SHP77 treated with DMSO at 0.1 percent for 48 hours (cell line): ENCODE measurements at places on chromosomes 12 and 14.

DNA sequence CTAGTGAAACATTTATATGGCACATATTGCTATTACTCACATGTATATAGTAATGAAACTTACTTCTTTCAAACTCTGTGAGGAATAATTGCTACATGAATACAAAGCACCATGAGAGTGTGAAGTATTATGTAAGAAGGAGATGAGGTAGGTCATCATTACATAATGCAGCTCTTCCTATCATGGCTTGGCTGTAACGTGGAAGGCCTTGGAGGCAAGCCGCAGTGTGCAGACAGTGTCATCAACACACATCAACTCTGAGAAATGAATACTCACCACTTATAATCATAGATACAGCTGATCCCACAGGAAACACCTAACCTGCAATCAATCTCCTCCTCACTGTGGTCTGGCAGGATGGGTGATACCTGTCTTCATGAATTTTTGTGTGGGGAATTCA, 49.9 kb upstream of the CCDC91 start:
- DNase-seq = no peak

- peak; percentile 23 for DNase-seq
Observed at GRCh38 chr14:56585461-56586084, 6.0 kb downstream of the TMEM260 start.

DNA sequence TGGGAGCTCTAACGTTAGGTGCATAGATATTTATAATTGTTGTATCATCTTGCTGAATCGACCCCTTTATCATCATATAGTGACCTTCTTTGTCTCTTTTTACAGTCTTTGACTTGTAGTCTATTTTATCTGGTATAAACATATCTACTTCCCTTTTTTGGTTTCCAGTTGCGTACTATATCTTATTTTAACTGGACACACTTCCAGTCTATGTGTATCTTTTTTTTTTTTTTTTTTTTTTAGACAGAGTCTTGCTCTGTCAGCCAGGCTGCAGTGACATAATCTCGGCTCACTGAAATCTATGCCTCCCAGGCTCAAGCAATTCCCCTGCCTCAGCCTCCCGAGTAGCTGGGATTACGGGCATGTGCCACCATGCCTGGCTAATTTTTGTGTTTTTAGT, 41.9 kb upstream of the ZFP36L1 start:
- DNase-seq = no peak

DNA sequence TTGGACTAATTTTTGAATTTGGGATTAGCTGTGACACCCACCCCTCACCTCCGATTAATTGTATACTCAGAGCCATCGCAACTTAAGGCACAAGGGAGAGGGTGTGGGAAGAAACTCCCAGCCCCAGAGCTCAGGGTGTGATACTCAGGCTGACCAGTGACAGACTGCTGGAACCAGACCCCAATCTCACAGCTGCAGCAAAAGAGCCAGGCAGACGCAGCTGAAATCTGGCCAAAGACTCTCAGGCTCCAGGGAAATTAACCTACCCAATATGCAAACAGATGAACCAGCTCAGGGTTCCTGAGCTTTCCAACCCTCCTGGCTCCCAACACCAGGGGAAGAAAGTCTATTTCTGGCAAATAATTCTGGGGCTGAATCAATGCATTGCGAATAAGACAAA, 30.5 kb downstream of the ANAPC7 start:
- DNase-seq = no peak

DNA sequence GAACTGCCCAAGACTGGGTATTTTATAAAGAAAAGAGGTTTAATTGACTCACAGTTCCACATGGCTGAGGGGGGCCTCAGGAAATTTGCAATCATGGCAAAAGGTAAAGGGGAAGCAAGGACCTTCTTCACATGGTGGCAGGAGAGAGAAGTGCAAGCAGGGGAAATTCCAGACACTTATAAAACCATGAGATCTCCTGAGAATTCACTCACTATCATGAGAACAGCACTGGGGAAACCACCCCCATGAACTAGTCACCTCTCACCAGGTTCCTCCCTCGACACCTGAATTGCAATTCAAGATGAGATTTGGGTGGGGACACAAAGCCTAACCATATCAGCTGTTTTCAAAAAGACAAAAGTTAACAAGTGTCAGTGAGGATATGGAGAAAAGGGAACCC, 112.6 kb downstream of the FOXA1 start:
- no peak for DNase-seq

GRCh38 chr12:25925064-25925463, 33.4 kb upstream of the RASSF8 start:
- no peak for DNase-seq

GRCh38 chr12:108305520-108305919, 33.6 kb downstream of the CMKLR1 start:
- no peak for DNase-seq

- DNase-seq = no peak
Observed at GRCh38 chr12:121774968-121775474, 18.5 kb downstream of the RHOF start.

DNA sequence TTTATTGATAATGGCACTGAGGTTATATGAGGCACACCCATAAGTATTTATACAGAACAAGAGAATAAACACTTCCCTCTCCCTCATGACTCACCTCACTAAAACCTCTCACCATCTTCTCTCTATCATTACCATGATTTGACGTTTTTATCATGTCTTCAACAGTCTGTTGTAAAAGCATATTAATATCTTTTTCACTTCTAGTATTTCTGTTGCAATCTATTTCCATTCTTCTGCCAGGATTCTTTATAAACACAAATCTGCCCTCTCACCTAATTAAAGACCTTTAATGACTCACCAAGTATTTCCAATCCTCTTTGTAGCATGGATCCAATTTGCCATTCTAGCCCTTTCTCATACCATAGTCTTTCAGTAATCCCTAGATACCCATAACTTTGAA, 527.7 kb downstream of the SLC16A7 start:
- no peak for DNase-seq

GRCh38 chr12:32312049-32312670, 87.2 kb upstream of the FGD4 start:
- DNase-seq = peak; percentile 6

DNA sequence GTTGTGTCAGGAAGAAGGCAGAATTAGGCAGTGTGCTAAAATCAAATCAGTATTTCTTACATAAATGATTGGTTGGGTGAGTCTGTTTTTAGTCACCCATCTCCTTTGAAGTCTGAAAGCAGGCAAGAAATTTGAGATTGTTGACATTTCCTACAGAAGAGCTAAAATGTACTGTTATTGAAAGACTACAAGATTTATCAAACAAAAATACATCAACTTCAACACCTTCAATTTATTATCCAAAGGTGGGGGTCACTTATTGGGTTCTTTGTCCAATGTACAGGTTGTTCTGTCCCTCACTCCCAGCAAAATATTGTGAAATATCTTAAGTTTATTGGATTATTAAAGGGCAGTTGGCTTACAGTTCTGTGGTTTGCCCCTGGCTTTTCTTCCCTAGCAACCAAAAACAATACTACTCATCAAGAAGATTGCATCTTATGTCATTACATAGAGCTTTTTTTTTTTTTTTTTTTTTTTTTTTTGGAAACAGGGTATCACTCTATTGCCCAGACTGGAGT, 20.6 kb upstream of the PKP2 start:
- no peak for DNase-seq

DNA sequence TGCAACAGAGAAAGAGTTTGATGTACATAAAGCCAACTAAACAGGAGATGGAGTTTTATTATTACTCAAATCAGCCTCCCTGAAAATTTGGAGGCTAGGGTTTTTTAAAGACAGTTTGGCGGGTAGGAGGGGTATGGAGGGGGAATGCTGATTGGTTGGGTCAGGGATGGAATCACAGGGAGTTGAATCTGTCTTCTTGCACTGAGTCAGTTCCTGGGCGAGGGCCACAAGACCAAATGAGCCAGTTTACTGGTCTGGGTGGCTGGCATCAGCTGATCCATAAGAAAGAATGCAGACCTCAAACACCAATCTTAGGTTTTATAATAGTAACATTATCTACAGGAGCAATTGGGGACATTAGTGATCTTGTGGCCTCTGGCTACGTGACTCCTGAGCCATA, 64.9 kb downstream of the RIN3 start:
- DNase-seq = no peak

DNA sequence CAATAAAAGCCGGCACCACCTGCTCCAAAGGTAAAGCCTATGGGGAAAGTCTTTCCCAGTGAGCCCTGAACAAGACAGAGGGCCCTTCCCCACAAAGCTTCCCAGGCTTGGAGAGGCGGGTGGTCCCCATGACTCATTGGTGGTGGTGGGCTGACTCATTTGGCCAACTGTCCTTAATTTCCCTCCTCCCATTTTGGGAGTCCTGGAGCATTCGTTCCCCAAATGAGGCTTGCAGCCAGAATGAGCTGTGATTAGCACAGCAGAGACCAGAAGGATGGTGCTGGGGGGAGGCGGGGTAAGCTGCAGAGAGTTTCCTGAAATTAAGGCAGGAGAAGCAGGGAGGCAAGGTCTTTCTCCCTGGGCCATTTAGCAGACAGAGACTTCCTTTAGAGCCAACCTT, 241.7 kb downstream of the DPF3 start:
- DNase-seq = no peak

- DNase-seq = no peak
Observed at GRCh38 chr12:52534482-52534881, 14.3 kb upstream of the KRT5 start.

DNA sequence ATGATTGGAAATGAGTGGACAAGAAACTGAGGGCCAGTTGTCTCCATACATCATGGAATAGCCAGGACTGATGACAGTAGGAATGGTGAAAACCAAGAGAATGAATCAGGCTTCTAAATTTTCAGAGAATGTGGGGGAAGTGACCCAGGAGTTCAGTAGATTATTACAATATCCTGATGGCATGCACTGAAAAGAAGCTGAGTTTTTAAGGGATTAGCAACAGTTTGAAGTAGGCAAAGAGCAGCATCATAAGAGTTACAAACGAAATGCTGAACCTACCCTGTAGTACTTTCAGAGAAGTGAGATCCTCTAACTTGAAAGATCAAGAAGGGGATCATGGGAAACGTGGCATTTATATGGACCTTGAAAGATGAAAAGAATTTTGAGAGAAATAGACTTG, 13.2 kb downstream of the SLC2A14 start:
- DNase-seq = no peak

DNA sequence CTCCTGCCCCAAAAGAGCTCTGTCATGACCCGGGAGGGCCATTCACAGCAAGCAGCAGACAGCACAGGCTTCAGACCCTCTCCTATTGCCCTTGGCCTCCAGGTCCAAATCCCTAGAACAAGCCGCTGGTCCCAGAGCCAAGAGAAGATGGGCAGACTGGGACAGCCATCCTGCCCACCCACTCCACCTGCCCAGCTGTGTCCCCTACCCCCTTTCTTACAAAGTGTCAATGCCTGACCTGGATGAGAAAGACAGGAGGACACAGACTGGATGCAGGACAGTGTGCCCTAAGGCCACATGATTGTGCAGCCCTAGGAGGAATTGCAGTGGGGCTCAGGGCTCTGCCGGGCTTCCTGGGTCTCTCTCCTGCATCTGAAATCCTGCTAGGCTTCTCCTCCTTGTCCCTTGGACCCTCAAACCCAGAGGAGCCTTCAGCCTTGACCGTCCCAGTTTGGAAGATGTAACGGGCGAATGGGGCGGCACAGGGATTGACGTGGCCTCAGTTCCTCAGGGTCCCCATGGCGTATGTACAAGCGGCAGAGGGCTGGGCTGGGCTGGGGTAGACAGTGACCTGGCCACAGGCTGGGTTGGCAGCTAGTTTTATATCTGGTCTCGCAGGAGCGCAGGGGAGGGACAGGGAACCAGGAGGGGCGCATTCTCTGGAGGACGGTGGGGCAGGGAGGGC, 27.1 kb upstream of the BCDIN3D start:
- no peak for DNase-seq

DNA sequence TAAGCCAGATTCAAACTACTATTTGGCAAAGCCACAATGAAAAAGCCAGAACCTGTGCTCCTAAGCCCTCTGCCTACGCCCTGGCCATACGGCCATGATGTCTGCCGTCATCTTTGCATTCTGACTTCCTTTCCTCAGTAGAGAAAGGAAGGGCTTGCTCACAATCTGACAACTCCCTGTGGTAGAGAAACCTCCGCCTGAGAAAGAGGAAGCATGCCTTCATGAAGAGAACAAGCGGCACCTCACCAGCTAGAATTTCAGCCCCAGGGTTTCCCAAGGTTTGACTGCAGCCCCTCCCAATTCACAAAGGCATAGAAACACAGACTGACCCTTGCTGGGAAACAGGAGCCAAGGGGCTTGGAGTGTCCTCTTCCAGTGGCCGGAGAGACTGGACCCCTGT, 25.7 kb downstream of the TEP1 start:
- no peak for DNase-seq

DNA sequence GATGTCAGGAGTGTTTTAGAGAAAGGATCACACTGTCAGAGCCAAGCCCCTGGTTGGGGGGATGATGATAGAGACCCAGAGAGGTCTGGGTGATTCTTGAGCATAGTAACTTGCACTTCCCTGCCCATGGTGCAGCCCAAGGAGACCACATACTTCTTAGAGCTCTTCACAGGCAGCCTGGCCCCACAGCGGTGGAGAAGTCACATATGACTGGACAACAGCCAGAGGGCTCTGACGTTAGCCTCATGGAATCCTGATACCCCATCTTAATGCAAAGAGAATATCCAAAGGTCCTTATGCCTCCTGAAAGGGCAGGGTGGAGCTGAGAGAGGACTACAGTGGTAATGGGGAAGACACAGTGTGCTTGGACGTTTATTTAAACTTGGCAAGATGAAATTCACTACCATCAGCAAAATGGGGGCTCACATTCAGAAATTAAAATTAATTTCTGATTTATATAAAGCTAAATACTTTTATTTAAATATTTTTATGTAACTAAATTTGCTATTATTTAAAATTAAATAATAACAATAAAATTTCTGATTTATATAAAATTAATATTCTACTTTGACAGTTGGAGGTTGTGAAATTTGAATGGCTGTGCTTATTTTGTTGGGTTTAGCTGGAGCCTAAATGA, 131.3 kb downstream of the KTN1 start:
- DNase-seq = no peak

- DNase-seq = no peak
Observed at GRCh38 chr12:76504606-76505005, 55.0 kb downstream of the OSBPL8 start.

DNA sequence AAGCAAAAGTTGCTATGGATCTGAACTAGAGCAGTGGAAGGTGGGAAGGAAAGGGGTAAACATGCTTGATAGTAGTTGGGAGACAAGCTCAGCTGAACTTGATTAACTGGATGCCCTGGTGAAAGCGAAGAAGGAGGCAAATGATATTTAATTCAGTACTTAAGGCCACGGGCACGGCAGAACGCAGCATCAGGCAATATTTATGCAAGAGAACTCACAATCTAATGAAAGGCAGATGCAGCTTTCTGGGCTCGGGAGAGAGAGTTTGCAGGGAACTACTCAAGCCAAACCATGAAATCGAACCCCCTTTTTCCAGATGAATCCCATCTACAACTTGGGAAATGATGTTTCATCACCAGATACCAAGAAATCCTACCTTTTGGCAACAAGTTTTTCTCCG, 3.5 kb upstream of the CNIH1 start:
- DNase-seq = no peak

GRCh38 chr14:93018366-93018765, 95.4 kb downstream of the CHGA start:
- no peak for DNase-seq

DNA sequence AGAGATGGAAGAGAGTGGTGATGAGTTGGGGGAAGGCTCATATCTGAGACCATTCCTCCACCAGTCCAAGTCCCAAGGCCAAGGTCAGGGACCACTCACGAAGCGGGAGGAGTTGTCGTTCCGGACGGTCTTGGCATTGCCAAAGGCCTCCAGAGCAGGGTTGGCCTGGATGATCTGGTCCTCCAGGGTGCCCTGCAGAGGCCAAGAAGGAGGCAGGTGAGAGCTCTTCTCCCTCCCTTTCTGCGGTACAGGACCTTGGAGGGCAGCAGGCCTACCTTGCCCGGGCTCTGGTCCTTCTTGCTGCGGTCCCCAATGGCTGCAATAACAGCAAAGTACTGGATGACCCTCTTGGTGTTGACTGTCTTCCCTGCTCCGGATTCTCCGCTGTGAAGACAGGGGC, 4.0 kb downstream of the MYH7 start:
- DNase-seq = no peak
